ENCODE measurements at places on chromosomes 16 and 17. TPM values are rescaled to one million over a fixed set of nuclear protein-coding genes. Genes with fewer than 3 reads are reported as not detected.

FAM117A gene
- total RNA-seq: 29.5 TPM

CACNG5 gene
- not detected for total RNA-seq

GAS7 gene
- total RNA-seq: 2.9 TPM

CEP295NL gene
- 0.39 TPM for total RNA-seq

SPNS2 gene
- 0.34 TPM for total RNA-seq

TPSD1 gene
- not detected for total RNA-seq

SCIMP gene
- total RNA-seq: not detected

SCARF1 gene
- 1.1 TPM for total RNA-seq

KRTAP4-1 gene
- not detected for total RNA-seq

RPH3AL gene
- total RNA-seq: 7.5 TPM

EVPL gene
- not detected for total RNA-seq

XAF1 gene
- total RNA-seq: not detected

DNA sequence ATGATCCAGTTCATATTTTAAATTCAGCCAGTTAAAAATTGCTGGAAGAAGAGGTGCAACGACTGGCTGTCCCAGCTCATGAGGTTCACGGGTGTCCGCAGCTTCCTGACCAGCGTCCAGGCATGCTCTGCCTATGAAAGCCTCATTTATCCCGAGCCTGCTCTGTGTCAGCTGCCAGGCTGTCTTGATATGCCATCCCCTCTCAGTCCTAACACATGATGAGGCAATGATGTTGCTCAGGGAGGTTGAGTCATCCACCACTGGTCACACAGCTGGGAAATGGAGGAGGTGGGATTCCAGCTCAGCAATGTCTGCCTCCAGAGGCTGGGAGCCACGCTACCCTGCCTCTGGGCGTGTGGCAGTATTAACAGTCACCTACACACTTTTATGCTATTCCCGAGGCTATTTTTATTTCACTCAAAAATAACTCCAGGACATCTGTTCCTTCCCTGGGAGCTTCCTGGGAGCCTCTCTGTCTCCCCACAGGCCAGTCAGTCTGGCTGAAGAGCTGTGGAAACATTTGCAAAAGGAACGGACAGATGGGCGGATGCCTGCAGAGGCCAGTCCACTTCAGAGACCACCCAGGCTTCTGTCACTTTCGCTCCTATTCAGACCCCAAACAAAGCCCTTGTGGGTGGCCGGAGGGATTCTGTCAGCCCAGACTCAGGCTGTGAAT lies 22.5 kb downstream of the RAB11FIP4 start:
- no peak overlapping the region for H3K27ac ChIP-seq
- H3K36me3 ChIP-seq: no peaks in the 10 kb centered on the region
- peak; percentile 90 for DNase-seq
- peaks cover 18% of the 10 kb centered on the region for H3K27me3 ChIP-seq

DNA sequence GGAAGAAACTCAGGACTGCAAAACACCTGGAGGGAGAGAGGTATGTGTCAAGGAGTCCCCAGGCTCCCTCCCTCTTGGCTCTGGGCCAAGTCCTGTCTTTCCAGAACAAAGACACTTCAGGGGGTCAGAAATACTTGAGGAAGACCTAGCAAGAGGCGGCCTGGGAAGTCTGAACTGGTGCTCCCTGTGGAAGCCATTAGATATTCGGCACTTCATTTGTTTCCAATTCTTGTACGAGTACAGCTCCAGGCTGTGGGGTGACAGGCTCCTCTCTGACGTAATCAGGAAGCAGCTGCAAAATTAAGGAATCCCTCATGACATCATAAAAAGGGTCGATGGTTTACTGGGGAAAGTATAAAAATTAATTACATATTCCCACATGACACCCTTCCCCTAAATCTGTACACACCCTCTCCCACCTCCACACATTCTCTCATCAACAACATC lies 108.7 kb downstream of the SMG6 start:
- no peak overlapping the region for H3K27ac ChIP-seq
- peaks cover 8% of the 10 kb centered on the region for H3K4me1 ChIP-seq
- peak; percentile 33 for DNase-seq
- H3K36me3 ChIP-seq: no peaks in the 10 kb centered on the region
- no peak overlapping the region for H3K4me3 ChIP-seq
- H3K27me3 ChIP-seq: no peaks in the 10 kb centered on the region

DNA sequence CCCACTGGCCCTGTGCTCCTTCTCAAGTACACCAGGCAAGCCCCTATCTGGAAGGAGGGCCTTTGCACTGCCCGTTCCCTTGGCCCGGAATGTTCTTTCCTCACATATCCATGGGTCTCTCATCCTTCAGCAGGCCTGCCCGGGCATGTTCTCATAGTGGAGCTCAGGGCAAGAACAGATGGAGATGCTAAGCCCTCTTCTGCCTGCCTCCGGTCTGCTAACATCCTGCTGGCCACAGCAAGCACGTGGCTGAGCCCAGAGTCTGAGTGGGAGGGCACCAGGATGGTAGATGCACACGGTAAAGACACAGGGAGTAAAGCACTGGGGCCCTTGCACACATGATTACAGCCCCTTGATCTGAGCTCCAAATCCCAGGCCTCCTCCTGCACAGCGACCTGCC lies 19.8 kb upstream of the ANKRD40CL start:
- DNase-seq: no peak
- H3K36me3 ChIP-seq: no peaks in the 10 kb centered on the region
- peaks cover 10% of the 10 kb centered on the region for H3K4me1 ChIP-seq
- no peak overlapping the region for H3K27ac ChIP-seq
- H3K4me3 ChIP-seq: no peak overlapping the region
- H3K27me3 ChIP-seq: no peaks in the 10 kb centered on the region

DNA sequence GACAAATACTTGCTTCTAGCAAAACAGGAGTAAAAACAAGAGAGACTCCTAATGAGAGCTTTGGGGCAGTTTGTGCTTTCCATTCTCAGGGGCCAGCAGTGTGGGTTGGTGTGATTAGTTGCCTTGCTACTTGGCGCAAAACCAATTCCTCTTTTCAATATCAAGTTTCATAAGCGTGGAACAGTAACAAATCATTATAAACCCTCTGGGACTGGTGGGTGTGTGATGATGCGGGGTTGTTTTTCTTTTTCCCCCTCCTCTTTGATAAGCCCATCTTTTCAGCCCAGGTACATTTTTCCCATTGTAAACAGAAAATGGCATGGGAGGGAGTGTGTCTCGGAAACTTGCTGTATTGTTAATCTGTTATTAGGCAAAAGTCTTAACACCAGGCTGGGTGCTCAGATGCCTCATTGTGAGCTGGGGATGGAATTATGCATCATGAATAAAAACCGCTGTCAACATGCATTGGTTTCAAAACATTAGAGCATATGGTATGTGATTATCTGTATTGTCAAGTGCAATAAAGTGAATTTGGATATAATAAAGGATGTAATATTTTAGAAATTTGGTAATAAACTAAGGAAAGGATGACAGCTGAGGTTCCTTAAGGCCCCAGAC lies 166.4 kb downstream of the CCDC182 start:
- peak overlapping the region; percentile 72 for H3K27ac ChIP-seq
- no peaks in the 10 kb centered on the region for H3K36me3 ChIP-seq
- H3K4me3 ChIP-seq: peak overlapping the region; percentile 33
- no peak for DNase-seq
- H3K27me3 ChIP-seq: no peaks in the 10 kb centered on the region

- H3K4me1 ChIP-seq: peaks cover 22% of the 10 kb centered on the region
- no peak overlapping the region for H3K4me3 ChIP-seq
- no peak overlapping the region for H3K27ac ChIP-seq
- no peak for DNase-seq
- no peaks in the 10 kb centered on the region for H3K36me3 ChIP-seq
Measured at GRCh38 chr16:84356176-84356575, 12.2 kb upstream of the ATP2C2 start.

DNA sequence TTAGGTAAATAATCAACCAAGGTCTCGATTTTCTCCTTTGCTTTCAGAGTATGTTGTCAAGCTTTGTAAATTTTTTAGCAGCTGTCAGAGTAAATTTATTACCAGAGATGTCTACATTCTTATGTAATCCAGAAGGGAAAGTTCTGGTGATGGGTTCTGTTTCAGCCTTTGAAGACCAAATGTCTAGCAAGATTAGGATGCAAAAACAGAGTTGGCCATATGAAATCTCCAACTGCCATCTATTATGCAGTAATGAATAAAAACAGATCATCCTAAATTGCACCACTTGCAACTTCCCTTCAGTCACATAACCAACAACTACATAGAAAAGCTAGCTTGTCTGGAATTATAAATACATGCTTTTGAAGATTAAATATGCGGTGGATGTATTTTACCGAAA lies 826.8 kb upstream of the KIF2B start:
- no peak for DNase-seq
- H3K4me3 ChIP-seq: no peak overlapping the region
- H3K27me3 ChIP-seq: no peaks in the 10 kb centered on the region
- no peak overlapping the region for H3K27ac ChIP-seq
- H3K36me3 ChIP-seq: no peaks in the 10 kb centered on the region
- peaks cover 4% of the 10 kb centered on the region for H3K4me1 ChIP-seq

DNA sequence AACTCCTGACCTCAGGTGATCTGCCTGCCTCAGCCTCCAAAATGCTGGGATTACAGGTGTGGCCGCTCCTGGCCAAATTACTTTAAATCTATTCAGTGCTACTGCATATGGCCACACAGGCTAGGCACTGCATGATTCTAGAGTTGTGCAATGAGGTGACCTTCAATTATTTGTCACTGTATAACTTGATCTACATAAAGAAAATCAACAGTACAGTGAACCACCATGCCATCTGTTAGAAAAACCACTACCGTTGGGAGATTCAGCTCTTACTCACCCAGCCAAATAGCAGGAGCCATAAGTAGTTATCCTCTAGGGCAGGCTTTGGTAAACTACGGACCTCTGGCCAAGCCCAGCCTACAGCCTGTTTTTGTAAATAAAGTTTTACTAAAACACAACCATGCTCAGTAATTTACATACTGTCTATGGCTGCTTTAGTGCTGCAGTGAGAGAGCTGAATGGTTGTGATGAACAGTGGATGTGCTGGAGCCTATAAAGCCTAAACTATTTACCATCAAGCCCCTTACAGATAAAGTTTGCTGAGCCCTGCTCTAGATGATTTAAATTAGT lies 40.7 kb upstream of the TANC2 start:
- DNase-seq: no peak
- H3K27ac ChIP-seq: no peak overlapping the region
- no peaks in the 10 kb centered on the region for H3K36me3 ChIP-seq
- H3K27me3 ChIP-seq: no peaks in the 10 kb centered on the region

DNA sequence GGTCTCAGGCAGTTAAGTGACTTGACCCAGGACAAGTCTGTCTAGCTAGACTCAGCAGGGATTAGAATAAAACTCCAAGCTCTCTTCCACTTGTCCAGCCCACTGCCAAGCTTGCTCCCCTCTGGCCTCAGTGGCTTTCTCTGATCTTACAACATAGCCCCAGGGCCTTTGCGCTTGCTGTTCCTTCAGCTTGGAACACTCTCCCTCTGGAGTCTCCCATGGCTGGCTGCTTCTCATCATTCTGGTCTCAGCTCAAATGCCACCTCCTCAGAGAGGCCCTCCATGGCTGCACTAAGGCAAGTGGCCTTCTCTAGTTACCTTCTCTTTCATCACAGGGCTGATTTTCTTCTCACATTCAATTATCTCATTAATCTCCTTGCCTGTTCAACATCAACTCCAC lies 1.1 kb downstream of the TVP23A start:
- H3K27me3 ChIP-seq: peaks cover 4% of the 10 kb centered on the region
- H3K36me3 ChIP-seq: no peaks in the 10 kb centered on the region
- DNase-seq: no peak
- no peaks in the 10 kb centered on the region for H3K4me1 ChIP-seq
- peak overlapping the region; percentile 82 for H3K4me3 ChIP-seq
- no peak overlapping the region for H3K27ac ChIP-seq

DNA sequence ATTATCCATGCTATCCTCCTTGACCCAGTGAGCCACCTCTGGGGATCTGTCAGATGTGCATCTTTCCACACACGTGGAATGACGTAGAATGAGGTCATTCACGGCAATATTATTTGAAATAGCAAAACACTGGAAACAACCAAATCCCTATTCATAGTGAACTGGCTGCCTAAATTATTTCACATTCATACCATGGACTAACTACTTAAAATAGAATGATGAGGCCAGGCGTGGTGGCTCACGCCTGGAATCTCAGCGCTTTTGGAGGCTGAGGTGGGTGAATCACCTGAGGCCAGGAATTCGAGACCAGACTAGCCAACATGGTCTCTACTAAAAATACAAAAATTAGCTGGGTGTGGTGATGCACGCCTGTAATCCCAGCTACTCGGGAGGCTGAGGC lies 75.5 kb downstream of the RAP1GAP2 start:
- H3K27ac ChIP-seq: no peak overlapping the region
- H3K4me1 ChIP-seq: peaks cover 45% of the 10 kb centered on the region
- H3K4me3 ChIP-seq: peak overlapping the region; percentile 8
- H3K27me3 ChIP-seq: no peaks in the 10 kb centered on the region

- H3K27me3 ChIP-seq: no peaks in the 10 kb centered on the region
- H3K27ac ChIP-seq: no peak overlapping the region
- H3K36me3 ChIP-seq: no peaks in the 10 kb centered on the region
- H3K4me1 ChIP-seq: no peaks in the 10 kb centered on the region
Measured at GRCh38 chr17:9987779-9988585, 82.9 kb upstream of the RCVRN start.

DNA sequence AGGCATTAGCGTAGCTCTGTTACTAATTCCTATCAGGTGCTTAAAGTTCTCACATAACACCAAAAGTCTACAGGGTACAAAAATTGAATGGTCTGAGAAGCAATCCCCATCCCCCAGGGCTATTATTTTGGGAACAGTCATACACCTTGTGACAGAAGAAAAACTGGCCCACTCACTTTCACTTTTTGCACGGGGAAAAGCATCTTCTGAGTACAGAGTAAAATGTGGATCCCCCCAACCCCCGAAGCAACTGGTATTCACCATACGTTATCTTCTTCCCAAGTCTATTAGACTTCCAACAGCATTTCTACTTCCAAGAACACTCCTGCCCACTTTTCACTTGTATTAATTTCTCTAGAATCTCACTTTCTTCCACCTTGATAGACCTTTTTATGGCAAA lies 11.8 kb downstream of the GGA3 start:
- H3K27me3 ChIP-seq: no peaks in the 10 kb centered on the region
- H3K36me3 ChIP-seq: no peaks in the 10 kb centered on the region
- H3K27ac ChIP-seq: no peak overlapping the region
- no peak for DNase-seq
- no peak overlapping the region for H3K4me3 ChIP-seq
- no peaks in the 10 kb centered on the region for H3K4me1 ChIP-seq

- H3K4me1 ChIP-seq: no peaks in the 10 kb centered on the region
- H3K27ac ChIP-seq: no peak overlapping the region
- H3K4me3 ChIP-seq: no peak overlapping the region
Measured at GRCh38 chr16:48347191-48347865, 37.9 kb downstream of the SIAH1 start.

Measured in neural progenitor cell (in vitro differentiated cells).